Stimulated activated CD4-positive, alpha-beta T cell treated with anti-CD3 and anti-CD28 coated beads, Interleukin-2, amount 100 ng/mL, for 48 hours (primary cell): ENCODE measurements at places on chromosomes 4 and X.

GRCh38 chr4:78939667-78940008, 400 bp upstream of the PAQR3 start:
- no peak for DNase-seq

DNA sequence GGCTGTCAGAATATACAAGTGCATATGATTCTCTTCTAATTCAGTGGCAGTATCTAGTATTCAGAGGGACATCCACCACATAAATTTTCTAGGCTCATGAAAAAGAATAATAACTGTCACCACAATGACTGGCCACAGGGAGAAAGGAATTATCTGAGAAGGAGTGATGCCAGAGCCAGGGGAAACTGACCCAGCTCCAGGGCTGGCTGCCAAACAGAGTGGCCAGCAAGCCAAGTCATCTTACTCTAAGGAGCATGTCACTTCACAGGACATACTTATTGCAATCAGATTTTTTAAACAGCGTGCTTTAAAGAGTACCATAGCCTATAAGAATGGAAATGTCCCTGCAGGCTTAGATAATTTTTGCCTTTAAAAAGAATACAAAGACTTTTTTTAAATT, 5.8 kb upstream of the SEPTIN11 start:
- DNase-seq = no peak

- no peak for DNase-seq
These were observed 24.5 kb upstream of the PJA1 start for GRCh38 chrX:69189576-69190371.

- no peak for DNase-seq
These were observed 44.5 kb upstream of the FAAH2 start for GRCh38 chrX:57241967-57242366.

DNA sequence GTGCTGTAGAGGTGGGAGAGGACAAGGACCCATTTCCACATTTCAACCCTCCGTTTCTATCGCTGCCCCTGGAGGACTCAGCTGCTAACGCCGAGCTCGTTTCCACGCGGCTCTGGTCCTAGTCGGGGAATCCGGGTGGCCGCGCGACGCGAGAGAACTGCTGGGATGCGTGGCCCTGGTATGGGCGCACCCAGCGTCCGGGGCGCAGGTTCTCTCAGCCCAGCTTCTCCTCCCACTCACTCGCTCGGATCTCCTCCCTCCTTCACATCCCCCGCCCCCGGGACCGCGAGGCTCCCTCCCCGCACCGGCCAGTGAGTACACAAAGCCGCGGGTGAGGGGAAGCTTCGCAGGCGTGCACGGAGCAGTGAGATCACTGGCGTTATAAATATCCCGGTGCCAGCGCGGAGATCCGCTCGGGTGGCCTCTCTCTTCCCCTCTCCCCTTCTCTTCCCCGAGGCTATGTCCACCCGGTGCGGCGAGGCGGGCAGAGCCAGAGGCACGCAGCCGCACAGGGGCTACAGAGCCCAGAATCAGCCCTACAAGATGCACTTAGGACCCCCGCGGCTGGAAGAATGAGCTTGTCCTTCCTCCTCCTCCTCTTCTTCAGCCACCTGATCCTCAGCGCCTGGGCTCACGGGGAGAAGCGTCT, at the start of gene FGF5:
Gene FGF5, plus strand, starts transcription at position 412 of the 649 bp plus-strand sequence. Its CDS starts 161 bp downstream, at position 573.
- DNase-seq = no peak

DNA sequence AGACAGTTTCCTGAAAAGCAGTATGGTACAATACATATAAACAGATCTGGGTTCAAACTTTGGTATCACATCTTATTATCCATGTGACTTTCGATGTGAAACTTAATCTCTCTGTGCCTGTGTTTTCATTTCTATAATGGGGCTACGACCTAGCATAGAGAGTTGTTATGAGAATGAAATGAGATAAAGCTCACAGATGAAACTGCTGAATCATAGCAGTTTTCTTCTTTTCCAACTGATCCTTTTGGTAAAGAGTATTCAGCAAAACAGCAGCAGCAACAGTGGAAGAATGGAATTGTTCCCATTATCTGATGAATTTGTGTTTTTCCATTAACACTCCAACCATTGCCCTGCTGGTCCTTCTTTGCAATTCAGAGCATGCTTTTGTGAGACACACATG, 16.3 kb downstream of the AMBN start:
- no peak for DNase-seq
